ENCODE measurements at places on chromosomes 5 and 9. TPM values are rescaled to one million over a fixed set of nuclear protein-coding genes. Genes with fewer than 3 reads are reported as not detected.
A peak's percentile ranks its signal among the peaks of the same experiment; 100 is the strongest.

CATSPER3 gene
- 0.68 TPM for total RNA-seq

GGTA1 gene
- 8.3 TPM for total RNA-seq

TXNDC8 gene
- not detected for total RNA-seq

PCDHGA2 gene
- total RNA-seq, result 7.3 TPM

ADAMTSL1 gene
- 2.5 TPM for total RNA-seq

DNA sequence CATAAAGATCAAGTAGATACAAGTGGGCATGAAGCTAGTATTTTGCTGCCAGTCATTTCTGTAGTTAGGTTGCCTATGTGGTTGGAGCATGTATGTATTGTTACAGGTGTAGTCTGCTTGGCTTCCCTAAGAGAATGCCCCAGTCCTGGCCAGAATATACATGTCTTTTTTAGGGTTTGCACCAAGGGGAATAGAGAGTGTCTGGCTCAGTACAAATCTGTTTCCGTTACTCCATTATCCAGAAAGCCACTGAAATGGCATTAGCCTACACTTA lies 23.2 kb downstream of the TGFBR1 start:
- no peak for DNase-seq

DNA sequence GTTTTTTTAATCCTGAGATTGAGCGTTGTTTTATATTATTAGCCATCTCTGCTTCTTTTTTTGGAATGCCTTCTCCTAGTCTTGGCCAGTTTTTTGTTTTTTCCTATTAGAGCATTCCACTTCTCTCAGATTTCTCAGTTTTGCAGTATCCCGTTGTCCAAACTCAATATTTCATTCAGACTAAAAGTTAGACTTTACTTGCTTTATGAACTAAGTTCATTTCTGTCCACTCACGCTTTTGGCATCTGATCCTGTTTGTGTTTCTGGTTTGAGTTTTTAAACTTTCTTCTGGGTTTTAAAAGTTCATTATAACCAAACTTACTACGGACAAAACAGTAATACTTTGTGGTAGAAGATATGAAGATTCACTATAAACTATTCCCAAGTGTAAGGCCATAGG lies 288.3 kb upstream of the MPDZ start:
- DNase-seq, result no peak

- DNase-seq, result peak; percentile 65
Observed at GRCh38 chr5:34496701-34497469, 159.2 kb upstream of the RAI14 start.

- no peak for DNase-seq
Observed at GRCh38 chr9:127014910-127015540, 100.4 kb downstream of the RALGPS1 start.

DNA sequence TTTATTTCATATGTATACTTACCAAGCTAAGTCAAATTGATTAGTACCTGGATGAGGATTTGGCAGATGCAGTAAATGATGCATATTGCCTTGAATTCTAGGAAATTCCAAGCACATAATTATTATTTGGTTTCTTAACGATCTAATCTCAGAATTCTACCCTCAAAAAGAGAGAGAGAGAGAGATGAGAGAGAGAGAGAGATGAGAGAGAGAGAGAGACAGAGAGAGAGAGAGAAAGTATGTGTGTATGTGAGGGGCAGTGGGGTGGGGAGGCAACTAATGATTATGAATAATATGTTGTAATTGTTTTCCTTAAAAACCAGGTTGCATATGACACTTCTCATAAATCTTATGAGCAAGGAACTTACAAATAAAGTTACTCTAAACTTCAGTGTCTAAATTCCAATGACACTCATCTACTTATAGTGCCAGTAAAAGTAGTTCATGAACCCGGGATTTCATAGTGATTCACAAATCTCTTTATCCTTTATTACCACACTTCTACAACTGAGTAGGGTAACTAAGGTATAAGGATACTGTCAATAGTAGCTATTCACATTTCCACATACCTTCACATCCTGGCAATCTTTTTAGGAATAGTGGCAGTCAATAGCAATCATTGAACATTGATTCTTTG lies 60.5 kb upstream of the EDIL3 start:
- DNase-seq, result no peak

DNA sequence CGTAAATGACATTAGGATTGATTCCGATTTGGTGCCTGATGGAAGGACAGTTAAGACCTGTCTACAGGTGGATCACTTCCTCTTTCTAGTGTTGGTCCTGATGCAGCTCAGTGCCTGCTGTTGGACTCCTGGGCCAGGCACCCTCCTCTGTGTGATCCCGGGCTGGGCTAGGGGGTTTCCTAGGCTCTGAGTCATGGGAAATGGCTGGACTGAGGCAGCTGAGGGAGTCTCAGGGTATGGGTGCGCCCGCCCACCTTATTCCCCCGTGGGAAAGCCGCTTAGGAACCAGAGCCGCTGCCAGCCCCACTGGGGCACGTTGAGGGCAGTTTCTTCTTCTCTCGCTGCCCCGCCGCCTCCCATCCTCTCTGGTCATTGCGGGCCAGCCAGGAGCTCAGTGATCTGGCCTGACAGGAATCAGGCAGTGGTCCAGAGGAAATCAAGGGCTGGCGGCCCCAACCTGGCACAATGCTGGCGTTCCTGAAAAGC lies 12.9 kb downstream of the TCF7 start:
- peak; percentile 39 for DNase-seq

DNA sequence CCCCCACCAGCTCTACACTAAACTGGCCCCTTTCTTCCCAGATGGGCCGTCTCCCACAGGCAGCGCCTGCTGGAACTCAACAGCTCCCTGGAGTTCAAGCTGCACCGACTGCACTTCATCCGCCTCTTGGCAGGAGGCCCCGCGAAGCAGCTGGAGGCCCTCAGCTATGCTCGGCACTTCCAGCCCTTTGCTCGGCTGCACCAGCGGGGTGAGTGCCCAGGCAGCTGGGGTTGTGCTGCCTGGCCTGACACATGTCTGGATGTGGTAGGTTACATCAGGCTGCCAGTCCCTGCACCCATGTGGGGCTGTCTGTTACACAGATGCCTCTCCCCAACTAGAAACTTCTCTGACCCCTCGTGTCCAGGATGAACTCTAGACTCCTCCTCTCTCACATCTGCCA lies 9.8 kb downstream of the NHP2 start:
- peak; percentile 64 for DNase-seq

GRCh38 chr5:78985725-78986223 lies 664 bp upstream of the ARSB start:
- DNase-seq, result peak; percentile 39

- DNase-seq, result peak; percentile 82
Observed at GRCh38 chr5:37837414-37838032, 2.3 kb downstream of the GDNF start.

DNA sequence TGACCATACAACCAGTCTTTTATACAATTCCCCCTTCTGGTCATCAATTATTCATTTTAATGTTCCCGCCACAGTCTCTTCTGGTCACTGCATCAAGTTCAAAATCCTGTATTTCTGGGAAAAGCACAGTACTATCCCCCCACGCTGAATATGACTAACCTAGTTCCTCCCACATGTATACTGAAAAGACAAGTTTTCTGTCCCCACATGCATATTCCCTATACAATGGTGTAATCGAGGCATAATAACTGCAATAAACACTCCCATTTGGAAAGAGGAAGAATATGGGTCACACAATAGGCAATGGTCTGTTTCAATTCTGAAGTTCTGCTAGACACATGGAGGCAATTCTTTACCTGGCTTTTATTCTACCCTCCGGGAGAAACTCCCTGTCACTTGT lies 344.9 kb downstream of the EFNA5 start:
- DNase-seq, result no peak

- DNase-seq, result no peak
Observed at GRCh38 chr9:105661011-105661410, 1.2 kb upstream of the TAL2 start.

- DNase-seq, result no peak
Observed at GRCh38 chr9:97411440-97411788, 482 bp upstream of the TDRD7 start.

GRCh38 chr5:5198815-5199214 lies 58.7 kb downstream of the ADAMTS16 start:
- no peak for DNase-seq

DNA sequence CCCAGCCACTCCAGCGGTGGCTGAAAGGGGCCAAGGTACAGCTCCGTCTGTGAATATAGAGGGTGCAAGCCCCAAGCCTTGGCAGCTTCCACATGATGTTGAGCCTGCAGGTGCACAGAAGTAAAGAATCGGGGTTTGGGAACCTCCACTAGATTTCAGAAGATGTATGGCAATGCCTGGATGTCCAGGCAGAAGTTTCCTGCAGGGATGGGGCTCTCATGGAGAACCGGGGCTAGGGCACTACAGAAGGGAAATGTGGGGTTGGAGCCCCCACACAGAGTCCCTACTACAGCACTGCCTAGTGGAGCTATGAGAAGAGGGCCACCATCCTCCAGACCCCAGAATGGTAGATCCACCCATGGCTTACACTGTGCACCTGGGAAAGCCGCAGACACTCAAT lies 23.2 kb downstream of the CCDC125 start:
- DNase-seq, result no peak

DNA sequence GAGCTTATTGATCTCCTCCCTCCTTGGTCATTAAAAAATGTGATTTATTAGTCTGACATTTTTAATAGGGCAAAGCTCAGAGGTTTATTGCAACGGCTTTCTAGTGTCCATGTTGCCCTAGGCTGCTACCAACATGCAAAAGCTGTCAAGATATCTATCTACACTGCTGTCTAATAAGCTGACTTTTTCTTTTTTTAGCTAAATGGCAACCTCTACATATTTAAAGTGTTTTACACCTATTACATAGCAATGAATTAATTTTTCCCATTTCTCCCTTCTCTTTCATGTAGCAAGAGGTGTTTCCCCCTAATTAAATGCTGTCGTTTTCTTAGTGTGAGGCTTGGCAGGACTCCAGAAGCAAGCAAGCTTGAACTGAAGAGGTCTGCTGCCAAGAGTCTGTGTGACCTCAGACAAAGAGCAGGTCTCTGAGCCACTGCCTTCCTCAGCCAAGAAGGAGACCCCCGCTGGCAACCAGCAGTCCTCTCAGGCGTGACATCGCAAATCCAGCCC lies 79.4 kb downstream of the GAS1 start:
- peak; percentile 20 for DNase-seq

GRCh38 chr5:102931085-102931725 lies 176.1 kb downstream of the PAM start:
- no peak for DNase-seq

Data from left cardiac atrium (tissue), 4 donors.